Stimulated activated CD4-positive, alpha-beta T cell treated with anti-CD3 and anti-CD28 coated beads, Interleukin-15, amount 100 ng/mL, for 1 hour (primary cell): ENCODE measurements at places on chromosomes 2 and 18.

DNA sequence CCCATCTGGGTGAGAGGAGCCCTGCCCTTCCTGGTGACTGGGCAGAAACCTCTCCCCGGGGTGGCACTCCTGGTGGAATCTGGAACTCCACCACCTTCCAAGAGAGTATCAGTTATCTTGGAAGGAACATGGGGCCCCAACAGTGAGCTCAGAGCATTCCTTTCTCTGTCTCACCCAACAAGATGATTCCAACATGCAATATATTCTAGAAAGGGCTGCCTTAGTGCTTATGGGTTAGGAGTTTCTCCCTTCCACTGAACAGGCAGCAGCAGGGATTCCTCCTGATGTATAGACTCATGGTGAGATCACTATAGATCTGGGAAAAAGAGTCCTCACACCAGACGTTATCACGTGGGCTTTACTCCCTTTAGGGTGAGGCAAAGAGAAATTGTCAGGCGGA is 147.1 kb downstream of the COL4A4 start:
- no peak for DNase-seq

DNA sequence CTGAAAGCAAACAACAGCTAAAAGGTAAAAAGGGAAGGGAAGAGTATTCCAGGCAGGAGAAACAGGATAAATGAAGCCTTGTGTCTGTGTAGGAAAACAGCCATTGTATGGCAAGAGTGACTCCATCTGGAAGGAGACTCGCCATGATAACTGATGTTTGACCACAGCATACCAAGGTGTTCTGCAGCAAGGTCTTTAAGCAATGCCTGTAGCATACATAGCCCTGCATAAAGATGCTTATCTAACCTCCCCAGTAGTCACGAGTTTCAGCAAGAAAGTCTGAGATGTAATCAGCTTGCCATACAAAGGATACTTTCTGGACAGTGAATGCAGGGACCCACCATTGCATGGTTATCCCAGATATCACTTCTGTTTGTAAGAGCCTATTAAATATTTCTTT is 11.9 kb upstream of the CCNT2 start:
- DNase-seq, result no peak

DNA sequence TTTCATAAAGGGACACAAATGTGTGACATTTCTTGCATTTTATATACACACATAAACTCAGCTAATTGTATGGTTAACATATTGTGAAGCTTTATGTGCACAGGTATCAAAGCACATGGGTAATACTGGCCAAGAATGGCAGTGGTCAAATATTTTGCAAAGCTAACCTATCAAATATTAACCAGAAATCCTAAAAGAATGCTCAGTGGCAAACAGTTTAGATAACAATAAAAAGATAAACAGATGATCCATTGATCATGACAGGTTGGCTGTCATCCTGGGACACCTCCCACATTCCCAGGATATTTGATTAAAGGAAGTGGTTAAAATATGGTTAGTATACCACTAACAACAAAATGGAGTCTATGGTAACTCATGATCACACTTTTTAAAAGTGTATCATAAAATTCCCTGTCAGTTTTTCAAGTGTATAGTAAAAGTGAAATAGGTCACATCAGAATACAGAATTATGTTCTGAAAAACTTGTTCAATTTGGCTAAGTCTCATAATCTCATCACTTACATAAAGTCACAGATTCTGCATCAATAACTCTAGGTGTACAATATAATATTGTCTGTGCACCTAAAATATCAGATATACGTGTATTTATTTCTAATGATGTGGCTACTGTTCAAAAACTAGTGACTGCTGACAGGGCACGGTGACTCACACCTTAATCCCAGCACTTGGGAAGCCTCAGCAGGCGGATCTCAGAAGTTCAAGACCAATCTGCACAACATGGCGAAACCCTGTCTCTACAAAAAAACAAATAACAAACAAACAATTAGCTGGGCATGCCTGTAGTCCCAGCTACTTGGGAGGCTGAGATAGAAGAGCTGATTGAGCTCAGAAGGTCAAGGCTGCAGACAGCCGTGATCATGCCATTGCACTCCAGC is 48.9 kb downstream of the CDH2 start:
- no peak for DNase-seq

DNA sequence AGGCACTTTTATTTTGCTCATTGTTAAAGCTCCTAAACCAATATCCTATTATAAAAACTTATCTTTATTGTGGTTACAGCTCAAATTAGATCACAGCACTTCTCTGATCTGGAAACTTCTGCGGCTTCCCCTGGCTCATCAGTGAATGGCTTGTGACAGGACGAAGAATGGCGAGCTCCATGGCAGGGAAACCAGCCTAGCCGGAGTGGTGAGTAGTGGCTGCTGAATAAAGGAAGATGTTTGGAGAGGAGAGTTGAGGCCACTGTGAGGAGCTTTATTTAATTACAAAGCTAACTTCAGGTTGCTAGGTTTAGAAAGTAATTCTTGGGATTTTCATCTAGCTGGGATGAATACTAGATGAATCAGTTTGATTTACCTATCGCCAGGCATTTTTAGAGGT is 213.5 kb downstream of the CYRIA start:
- DNase-seq, result no peak

DNA sequence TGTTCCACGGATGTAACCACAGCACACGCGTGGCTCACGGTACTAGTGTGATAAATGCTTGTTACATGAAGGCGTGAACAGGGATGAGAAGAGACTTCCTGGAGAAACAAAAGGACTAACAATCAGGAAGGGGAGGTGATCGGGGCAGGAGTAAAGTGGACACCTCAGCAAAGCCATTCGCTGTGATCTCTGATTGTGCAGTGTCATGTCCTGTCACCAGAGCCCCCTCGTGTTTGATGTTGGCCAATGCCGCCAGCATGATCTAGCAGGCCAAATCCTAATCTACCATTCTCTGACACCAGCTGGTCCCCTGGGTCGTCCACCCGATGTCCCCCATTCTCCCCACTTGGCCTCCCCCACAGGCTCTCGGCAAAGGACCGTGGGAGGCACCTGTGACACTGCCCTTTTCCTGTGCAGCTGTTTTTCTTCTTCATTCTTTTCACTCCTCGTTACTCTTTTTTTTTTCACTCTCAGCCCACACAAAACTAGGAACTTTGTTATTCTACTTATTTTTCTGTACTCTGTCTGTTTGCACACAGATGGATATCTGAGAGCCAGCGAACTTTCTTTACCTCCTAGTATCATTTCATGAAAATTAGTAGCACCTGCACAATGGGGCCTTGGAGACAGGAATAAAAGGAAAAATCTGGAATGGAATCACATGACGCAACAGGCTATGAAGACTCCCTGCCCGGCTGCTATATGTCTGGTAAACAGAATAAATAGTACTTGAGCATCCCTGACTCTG is 146.8 kb downstream of the TGIF1 start:
- peak; percentile 14 for DNase-seq

- DNase-seq, result no peak
Observed at GRCh38 chr18:8562070-8562469, 47.2 kb upstream of the RAB12 start.

DNA sequence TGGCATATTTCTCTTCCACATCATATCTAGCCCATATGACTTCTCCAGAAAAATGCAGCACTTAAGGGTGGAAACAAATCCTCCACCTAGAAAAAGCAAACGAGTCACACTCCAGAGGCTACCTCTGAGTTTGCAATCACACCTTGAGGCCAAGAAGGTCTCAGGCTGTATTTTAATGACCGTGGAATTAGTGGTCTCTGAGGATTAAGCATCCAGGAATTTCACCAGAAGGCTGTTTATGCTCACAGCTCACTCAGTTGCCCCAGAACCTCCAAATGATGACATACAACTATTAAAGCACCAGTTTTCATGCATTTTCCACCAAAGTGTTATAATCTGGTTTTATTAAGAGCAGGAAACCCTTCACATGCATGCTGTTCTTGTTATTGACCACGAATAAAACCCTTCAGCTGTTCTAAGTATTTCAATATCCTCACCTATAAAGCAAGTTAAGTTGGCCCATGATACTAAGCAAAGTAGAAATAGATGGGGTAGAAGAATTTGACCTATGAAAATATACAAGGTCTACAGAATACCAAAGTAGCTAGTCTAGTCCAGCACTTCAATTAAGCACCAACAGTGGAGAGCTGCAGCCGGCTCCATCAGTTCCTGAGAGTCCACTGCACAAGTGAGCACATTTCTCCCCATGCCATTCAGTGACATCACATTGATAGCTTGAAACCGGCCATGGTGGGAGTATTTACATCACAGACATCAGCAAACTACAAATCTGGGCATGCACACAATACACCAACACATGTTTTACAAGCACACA is 39.5 kb upstream of the SLC14A1 start:
- no peak for DNase-seq

GRCh38 chr18:25470062-25470461 is 118.1 kb upstream of the ZNF521 start:
- no peak for DNase-seq

DNA sequence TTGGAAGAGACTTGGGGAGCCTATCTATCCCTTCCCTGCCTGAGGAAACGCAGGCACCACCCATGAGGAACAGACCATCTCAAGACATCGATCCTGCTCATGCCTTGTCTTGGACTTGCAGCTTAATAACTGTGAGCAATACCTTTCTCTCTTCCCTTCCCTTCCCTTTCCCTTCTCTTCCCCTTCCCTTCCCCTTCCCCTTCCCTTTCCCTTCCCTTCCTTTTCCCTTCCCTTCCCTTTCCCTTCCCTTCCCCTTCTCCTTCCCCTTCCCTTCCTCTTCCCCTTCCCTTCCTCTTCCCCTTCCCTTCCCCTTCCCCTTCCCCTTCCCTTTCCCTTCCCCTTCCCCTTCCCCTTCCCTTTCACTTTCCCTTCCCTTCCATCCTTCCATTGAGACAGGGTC is 650.7 kb upstream of the SOX11 start:
- DNase-seq, result no peak

GRCh38 chr2:1944986-1945385 is 200.7 kb upstream of the PXDN start:
- DNase-seq, result no peak

- DNase-seq, result no peak
Observed at GRCh38 chr2:120331903-120332302, 14.0 kb upstream of the INHBB start.

GRCh38 chr2:126449677-126450076 is 206.3 kb upstream of the GYPC start:
- DNase-seq, result no peak

- no peak for DNase-seq
Observed at GRCh38 chr2:206832873-206833272, 67.5 kb downstream of the FASTKD2 start.

DNA sequence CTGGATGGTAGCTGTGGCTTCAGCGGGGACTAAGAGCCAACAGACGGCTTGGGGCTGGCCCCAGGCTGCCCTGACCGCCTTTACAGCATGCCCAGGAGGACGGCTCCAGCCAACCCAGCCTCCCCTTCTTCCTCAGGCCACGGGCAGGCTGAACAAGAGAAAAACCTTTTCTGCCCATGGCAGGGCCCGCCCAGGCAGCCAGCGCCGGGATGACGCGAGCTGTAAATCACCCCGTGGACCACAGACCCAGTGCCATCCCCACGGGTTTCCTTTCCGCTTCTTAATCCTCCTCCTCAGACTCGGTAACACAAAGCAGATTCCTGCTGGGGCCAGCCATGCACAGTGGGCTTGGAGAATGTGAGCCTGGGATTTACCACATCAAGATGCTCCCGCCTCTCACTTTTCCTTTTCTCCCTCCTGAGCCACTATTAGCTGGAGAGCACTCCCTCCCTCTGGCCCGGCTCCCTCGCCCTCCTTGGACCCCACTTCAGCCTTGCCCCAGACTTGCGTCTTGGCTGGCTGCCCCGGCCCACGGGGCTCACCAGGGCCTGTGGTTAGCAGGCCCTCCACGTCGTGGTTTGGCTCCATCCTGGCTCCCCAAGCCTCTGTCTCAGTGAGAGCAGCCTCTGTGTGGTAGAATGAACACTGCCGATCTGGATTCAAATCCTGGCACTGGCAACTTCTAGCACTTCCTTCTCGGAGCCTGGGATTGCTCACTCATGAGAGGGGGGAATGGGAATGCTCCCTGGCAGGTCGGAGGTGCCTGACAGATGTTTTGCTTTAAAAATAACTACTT is 31.4 kb downstream of the ATOH8 start:
- DNase-seq, result no peak

DNA sequence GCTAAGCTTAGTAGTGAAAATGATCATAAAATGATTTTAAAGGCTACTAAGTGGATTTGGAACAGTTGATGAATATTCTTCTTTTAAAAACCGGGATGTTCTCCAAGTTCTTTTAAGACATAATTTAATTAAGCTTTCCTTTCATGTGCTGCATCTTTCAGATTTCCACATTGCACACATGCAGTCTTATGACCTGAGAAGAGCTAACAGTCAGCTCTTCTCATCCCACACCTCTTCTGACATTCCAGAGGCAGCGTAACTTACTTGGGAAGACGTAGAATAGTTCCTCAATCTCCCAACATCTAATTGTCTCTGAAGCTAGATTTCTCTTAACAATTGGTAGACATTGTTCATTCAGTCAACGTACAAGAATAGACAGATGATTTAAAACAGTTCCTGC is 181.8 kb downstream of the SP3 start:
- no peak for DNase-seq

- DNase-seq, result no peak
Observed at GRCh38 chr2:233418761-233419546, 64.7 kb downstream of the DGKD start.

DNA sequence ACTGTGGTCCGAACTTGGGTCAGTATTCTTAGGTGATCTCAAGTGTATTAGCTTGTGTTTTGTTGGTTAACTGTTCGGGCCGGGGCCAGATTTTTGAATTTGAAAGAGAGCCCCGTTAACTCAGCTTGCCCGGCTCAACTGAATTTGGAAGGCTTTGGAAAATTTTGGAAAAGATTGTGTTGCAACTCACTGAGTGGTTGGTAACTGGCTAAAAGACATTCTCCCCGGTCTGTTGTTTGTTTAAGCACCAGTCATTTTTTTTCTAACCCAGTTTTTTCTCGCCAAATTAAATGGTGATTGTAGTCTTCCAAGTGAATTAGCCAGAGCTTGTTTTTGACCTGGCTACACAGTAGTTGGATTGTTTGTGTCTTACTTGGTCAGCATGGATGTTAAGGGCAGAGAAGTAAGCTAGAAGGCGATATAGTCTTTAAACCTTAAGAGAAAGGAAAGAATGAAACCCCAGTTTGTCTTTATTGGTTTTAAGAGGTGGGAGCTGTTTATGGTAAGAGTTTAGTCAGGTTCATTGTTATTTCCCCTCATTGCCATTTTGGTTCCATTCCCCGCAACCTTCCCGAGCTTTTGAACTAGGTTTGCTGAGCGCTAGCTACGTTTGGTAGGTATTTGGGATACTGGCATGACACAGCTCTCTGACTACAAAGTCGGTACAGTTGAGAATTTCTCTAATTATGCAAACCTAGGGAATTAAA is 2.4 kb downstream of the MAP4K4 start:
- DNase-seq, result no peak

GRCh38 chr2:3823748-3824147 is 120.4 kb downstream of the DCDC2C start:
- no peak for DNase-seq
